H4 (cell line): ENCODE measurements at places on chromosomes 1 and 21. TPM values are rescaled to one million over a fixed set of nuclear protein-coding genes. Genes with fewer than 3 reads are reported as not detected.

DNAH14 gene
- total RNA-seq, result not detected in 2 replicates

GRCh38 chr1:161258439-161259344 is at the start of gene PCP4L1:
Gene PCP4L1, plus strand, starts transcription at chr1:161258745. Its CDS starts 230 bp downstream, at chr1:161258975.
- DNase-seq, result no peak

LCE2A gene
- not detected in 2 replicates for total RNA-seq

GRCh38 chr1:168913711-168914463 is 184.9 kb upstream of the DPT start:
- DNase-seq, result no peak

DNA sequence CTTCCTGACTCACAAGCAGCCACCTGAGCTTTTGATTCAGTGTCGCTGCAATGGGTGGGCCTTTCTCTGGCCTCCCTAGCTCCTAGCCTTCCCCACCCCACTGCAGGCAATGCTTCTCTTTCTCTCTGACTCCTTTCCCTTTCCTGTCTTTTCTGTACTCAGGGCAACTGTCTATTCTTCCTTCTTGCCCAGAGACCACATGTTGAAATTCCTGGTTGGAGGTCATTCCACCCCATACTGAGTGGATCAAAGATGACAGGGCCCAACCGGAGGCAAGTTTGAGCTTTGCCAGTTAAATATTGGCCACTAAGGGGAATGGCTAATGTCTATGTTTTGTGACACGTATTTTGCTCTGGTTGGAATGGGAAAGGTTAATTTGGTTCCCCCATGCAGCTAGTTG is 65.2 kb upstream of the ARID1A start:
- DNase-seq, result no peak

GRCh38 chr1:12678820-12679219 is 34.9 kb downstream of the AADACL4 start:
- no peak for DNase-seq
